Fibroblast of skin of left quadriceps (primary cell): ENCODE measurements at places on chromosomes 5 and 9.
A peak's percentile ranks its signal among the peaks of the same experiment; 100 is the strongest.

GRCh38 chr5:97618721-97619120 lies 435.7 kb upstream of the RIOK2 start:
- peak; percentile 80 for DNase-seq

DNA sequence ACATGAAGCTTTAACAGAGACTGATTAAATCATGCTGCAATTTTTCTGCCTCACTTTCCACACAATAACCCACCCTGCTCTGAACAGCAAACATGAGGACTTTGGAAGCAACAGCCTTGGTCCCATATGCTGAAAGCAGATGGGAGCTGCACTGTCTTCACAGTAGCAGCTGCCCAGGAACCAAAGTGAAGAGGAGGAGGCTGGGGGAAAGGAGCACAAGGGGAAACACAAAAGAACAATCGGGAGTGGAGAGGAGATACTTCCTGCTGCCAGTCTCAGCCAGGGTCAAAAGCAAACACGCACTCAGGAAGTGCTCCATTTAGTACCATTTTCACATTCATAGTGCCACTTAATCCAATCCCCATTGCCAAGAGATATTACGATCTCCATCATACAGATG lies 183.3 kb upstream of the PUM3 start:
- DNase-seq: no peak

GRCh38 chr5:131773805-131774204 lies 23.0 kb downstream of the FNIP1 start:
- no peak for DNase-seq

DNA sequence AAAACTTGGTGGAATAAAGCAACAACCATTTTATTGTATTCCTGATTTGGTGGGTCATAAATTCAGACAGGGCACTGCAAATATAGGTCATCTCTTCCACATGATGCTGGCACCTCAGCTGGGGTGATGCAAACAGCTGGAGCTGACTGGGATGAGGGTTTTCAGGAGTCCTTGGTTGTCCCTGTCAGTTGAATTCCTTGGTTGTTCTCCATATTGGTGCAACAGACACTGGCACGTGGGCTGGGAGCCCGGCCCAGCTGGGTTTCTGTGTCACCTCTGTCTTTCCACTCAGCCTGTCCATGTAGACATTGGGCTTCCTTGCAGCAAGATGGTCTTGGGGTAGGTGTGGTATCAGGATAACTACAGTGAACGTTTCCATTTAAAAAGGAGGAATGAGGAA lies 518.0 kb upstream of the MEF2C start:
- DNase-seq: no peak

- DNase-seq: no peak
These were observed 1771.7 kb upstream of the CDH9 start for GRCh38 chr5:28809811-28810750.

GRCh38 chr9:70949239-70949638 lies 172.2 kb downstream of the TRPM3 start:
- no peak for DNase-seq

DNA sequence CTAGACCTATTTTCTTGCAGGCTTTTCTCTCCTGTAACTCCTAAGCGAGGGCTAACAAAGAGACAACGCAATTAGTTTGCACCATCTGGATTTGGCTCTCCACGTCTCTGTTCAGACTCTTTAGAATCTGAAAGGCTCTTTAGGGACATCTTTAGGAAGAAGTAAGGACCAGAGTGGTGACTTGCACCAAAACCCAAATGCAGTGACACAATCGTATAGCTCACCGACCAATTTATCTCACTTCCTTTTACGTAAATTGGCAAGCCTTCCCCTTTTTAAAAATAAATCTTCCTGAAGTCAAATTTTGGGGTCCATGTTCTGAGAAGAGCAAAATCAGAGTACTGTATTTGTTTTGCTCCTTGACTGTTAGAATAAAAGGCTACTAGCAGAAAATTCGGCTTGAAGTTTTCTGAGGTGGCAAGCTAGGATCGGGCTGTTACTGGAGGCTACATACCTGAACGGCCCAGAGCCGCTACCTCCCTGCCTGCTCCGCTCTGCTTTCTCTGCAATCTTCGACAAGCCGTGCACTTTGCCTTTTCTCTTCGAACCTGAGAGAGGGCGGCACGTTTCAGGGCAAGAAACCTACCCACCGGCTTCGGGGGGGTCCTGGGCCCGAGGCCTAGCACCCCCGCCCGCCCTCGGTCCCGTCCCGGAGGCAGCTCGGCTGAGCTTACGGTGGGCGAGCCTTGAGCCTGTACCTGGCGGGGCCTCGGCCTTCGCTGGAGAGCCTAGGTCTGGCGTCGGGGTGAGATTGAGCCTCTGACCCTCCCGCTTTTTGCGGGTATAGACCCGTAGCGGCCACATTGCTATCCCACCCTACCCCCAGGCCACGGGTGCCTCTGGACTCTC lies 537 bp downstream of the MEIKIN start:
- DNase-seq: no peak

GRCh38 chr9:84174486-84174885 lies 166.1 kb downstream of the SLC28A3 start:
- no peak for DNase-seq

GRCh38 chr5:96468956-96469355 lies 35.9 kb upstream of the PCSK1 start:
- no peak for DNase-seq

DNA sequence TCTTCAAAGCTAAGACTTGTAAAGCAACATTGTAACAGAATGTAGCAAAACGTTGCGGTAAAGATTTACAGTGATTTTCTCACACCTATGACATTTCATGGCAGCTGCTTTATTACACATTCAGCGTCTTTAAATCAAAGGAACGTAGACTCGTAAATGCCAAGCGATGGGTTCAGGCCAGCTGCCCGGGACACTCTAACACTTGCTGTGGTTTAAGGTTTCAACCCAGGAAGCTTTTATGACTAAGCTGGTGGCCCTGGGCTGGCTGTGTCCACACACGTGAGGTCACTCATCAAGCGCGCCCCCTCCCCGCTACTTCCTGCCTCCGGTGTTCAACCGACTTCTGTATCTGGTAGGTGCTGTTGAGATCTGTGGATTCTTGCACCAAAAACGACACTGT lies 2.5 kb downstream of the SLC6A18 start:
- no peak for DNase-seq

DNA sequence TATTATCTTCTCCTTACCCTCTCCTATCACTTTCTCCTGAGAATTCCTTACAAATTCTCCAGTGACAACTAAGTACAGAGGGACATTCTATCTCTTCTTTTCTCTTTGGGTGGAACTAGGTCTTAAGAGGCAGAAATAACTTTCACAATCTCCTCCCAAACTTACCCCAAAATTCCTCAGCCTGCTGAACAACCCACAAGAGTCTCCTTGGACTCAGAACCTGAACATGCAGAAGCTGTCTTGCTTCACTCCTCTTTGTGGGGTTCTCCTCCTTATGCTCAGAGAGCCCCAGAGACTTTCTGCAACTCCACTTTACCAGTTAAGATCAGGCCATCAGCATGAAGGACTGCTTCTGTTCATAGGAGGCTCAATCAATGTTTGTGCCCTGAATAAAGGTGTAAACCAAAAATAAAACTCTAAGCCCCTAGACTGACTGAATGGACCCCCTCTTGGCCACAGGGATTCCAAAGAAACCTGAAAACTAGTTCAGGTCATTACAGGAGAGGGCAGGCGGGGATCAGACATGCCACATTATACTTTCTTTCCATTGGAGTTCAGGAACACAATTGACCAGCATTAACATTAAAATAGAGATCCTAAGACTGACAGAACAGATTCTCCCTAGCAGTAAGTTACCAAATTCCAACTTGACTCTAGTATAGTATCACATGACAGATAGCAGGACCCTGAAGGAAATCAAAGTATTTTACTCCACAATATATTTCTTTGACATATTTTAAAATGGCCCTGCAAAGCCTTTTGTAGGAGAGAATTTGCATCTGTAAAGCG lies 179.7 kb upstream of the FBXL17 start:
- peak; percentile 14 for DNase-seq

DNA sequence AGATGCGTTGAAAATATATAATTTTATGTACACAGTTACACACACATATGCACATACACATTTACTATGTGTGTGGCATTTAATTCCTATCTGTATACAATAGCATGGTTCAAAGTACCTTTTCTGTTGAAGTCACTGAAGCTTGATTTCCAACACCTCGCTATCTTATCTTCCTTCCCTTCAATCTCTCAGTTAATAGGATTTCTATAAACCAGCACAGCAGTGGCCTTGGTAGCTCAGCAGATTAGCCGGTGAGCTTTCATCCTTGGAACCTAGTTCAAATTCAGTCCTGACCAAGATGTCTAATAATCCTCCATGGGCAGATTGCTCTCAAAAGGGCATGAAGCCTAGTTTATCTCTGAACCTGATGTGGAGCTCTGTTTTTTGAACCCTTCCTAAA lies 2389.5 kb downstream of the MAT2B start:
- no peak for DNase-seq

GRCh38 chr9:9536523-9536922 lies 1076.3 kb downstream of the PTPRD start:
- DNase-seq: no peak

- no peak for DNase-seq
These were observed 528.2 kb upstream of the DAP start for GRCh38 chr5:11289208-11289607.

DNA sequence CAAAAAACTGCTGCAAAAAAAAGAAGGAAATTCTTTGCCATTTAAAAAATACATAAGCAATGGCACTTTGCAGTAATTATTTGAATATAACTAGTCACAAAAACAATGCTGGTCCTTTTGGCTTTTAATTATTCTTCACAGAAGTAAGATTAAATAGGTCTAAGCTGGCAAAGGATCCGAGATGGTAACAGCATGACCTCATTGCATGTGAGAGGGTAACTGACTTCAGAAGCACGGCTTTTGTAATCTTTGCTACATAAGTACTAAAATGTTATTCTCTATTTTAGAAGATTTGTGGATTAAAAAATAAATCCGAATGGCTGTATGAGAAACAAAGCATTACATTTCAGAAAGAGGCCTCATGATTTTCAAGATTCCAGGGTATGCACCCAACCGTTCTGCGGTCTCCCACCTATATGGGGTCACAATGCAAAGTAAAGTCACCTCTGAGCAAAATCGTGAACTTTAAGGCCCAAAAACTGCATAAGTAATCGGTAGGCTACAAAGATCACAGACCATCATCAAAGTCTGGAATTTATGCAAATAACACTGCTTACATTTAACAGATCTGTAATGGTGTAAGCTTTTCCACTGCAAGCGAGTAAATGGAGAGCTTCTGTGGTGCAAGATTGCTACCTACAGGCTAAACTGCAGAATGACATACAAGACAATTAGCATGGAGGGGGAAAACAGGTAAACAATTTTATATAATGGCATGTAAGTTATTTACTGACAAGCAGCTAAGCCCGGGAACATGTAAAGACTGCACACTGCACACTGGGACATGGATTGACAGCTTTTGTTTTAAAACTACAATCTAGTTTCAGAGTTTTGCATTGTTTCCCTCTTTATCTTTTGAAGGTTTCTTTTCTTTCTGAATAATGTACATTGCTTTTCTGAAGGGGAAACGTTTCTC lies 231.6 kb downstream of the SLF1 start:
- DNase-seq: peak; percentile 23

DNA sequence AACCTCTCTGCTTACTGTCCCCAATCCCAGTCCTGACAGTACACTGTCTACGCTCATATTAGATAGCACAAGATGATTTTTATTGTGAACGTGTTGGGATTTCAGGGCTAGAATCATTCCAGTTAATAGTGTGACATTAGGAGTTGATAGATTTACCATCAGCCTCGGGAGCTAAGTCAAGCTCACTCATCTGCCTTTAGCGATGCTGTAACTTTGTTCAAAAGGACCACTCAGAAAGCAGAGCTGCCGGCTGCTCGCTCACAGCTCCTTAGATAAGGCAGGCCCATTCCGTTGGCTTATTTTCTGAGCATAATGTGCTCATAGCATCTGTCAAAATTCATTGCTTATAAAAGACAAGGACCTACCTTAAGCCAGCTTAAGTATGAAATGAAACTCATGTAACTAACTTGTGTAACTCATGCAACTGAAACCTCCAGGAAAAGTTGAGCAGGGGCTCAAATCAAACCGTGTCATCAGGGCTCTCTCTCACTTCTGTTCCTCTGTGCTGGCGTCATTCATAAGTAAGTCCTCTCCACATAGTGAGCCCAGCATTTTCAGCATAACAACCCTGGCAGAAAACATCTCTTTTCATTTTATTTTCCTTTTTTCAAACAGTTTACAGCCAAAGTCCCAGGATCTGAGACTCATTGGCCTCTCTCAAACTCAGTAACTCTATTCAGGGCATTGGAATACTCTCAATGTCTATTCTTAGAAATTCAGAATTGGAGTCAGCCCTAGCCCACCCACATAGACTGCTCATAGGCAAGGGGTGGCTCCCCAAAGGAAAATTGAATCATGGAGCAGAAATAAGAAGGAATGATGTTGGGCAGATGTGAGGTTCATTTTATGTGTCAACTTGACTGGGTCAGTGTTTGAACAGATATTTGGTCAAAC lies 208.8 kb downstream of the MAN2A1 start:
- no peak for DNase-seq

GRCh38 chr5:134554319-134555222 lies 29.1 kb downstream of the JADE2 start:
- no peak for DNase-seq

DNA sequence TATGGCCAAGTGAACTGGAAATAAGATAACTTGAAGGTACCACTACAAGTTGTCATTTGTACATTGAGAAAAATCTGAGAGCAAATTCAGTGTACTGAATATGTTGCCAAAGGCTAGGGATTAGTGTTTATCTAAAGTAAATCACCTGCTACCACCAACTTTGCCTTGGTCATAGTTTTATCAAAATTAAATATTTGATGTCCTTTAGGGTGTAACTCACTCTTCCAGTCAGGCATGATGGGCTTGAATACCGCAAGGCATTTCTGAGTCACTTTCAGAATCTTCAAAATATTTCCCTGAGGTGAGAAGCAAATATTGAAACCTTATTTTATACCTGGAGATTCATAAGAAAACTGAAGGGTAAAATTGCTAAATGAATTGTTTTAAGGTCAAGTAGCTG lies 1338.6 kb upstream of the ACO1 start:
- no peak for DNase-seq
